ENCODE measurements at places on chromosomes 12 and 14.

GRCh38 chr14:43165651-43166050, 1341.4 kb downstream of the FSCB start:
- DNase-seq, result no peak

- no peak for DNase-seq
Observed at GRCh38 chr12:56257071-56257470, 1.1 kb downstream of the ANKRD52 start.

GRCh38 chr12:56601503-56601902, 28.6 kb downstream of the BAZ2A start:
- DNase-seq, result peak; percentile 39

DNA sequence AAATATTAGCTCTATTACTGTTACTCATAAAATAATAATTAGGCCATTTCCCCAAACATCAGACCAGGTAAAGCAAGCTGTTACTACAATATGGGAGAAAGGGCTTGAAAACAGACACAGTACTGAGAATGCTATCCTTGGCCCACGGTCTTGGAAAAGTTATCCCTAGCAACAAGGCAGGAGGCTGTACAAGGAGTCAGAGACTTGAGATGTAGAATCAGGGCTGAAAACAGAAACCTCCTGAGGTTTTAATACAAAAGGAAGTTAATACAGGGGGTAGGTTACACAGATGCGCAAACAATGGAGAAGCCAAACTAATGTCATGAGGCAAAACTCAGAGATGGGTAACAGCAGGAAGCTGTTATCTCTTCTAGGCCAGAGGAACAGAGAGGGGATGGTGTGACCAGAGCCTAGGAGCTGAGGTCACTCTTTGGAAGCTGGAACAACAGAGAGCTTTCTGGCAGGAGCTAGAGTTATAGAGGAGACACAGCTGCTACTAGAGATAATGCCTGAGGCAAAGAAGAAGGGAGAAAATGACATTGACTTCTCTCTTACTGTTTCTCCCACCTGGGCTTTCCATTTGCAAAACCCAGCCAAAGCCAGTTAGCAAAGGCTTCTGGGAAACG, 248.8 kb downstream of the SUDS3 start:
- no peak for DNase-seq

GRCh38 chr12:91651728-91652127, 469.1 kb upstream of the DCN start:
- DNase-seq, result no peak

DNA sequence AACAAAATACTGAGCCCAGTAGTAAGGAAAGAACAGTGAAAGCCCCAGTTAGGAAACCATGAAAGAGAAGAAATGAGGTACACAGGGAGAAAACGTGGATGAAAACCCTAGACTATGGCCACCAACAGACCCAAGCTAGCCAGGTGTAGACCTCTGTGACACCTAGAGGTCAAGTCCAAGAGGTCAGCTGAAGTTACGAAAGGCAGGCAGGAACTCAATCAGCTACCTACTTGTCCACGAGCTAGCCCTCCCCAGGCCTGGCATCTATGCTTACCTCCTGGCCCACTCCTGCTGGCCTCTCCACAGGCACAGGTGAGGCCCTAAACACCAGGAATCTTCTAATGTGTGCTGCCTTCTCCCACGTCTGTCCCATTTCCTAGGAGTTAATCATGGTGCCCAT, 48.7 kb downstream of the DPF3 start:
- no peak for DNase-seq

DNA sequence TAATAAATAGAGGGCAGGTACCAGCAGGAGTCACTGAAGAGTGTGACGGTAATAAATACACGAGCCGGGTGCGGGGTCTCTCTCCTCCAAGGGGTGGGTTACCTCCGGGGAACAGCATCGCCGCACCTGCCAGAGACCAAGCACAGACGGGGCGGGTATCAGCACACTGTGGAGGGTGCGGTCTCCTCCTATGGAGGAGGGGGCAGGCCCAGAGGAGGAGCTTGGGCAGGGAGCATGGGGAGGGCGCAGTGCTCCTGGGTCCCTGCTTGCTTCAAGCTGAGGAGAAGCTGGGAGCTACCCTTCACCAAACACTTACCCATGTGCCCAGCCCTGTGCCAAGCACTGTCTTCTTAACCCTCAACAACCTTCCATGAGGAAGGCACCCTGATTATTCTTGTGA, 12.8 kb downstream of the PGF start:
- peak; percentile 65 for DNase-seq

GRCh38 chr14:103315351-103315911, 18.6 kb upstream of the EIF5 start:
- no peak for DNase-seq

DNA sequence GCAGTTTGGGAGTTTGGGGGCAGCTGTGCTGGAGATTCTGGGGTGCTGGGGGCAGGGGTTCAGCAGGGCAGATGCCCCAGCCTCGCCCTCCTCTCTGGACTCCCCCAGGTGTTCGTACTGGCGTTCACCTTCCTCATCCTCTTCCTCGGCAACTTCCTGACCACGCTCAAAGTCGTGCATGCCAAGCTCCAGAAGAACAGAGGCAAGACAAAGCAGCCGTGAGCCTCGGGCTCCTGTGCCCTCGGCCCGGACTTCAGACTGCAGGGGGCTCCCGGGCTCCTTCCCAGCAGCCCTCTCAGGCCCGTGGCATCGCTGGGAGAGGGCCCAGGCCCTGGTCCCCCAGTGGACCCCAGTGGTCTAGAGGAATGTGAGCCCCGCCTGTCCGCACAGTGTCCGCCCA, 18.0 kb downstream of the RHOF start:
- DNase-seq, result no peak

DNA sequence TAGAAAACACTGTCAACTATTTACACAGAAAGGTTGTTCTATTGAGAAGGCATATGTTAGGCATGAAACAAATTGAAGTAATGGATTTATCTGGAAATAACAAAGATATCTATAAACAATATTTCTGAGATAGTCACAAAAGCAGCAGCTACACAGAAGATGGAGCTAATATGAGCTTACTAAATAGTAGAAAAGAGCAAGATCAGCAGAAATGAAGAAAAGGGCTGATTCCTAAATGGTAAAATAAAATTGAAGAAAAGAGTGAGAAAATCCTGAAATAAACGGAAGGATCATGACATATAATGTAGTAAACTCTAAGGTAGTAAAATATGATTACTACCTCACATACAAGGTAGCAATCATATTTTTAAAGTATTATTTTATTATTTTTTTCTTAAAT, 1263.9 kb downstream of the FSCB start:
- no peak for DNase-seq

DNA sequence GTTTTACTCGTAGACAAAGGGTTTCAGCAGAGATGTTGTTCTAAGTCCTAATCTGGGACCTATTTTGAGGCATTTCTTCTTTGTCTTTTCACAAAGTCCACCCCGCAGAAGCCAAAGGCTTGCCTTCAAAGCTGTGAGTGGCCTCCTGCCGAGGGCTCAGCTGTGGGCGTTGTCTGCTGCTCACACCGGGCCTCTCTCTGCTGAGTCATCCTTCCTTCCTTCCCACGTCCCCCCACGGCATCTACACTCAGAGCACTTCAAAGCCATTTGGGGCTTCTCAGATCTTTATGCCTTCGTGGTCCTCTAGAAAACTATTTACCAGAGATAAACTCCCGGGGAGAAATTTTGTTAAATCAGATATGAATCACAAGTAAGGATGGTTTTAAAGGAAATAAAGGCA, 115.9 kb upstream of the TMPO start:
- peak; percentile 57 for DNase-seq

DNA sequence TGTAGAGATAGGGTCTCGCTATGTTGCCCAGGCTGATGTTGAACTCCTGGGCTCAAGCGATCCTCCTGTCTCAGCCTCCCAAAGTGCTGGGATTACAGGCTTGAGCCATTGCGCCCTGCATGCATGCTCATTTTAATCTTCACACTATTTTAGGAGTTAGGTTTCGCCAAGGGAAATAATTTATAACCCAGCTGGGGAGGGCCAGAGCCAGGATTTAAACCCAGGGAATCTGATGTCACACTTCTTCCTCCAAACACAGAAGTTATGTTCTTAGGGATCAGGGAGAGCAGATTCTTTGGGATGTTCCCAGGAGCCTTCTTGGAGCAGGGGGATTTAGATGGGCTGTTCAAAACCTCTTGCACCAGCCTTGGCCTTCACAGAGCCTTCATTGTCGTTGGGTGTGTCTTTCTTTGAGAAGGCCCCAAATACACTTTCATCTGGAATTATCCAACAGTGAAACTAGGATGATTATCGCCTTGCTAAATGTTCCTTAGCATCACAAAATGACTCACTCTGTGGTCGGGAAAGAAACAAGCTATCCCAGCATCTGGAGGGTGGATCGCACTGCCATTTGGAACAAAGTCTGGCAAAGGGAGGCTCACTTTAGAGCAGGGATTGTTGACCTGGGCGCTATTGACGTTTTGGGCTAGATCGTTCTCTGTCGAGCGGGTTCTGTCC, 8.2 kb upstream of the PPP1CC start:
- no peak for DNase-seq

GRCh38 chr14:93893661-93894261, 33.4 kb upstream of the FAM181A start:
- DNase-seq, result no peak

DNA sequence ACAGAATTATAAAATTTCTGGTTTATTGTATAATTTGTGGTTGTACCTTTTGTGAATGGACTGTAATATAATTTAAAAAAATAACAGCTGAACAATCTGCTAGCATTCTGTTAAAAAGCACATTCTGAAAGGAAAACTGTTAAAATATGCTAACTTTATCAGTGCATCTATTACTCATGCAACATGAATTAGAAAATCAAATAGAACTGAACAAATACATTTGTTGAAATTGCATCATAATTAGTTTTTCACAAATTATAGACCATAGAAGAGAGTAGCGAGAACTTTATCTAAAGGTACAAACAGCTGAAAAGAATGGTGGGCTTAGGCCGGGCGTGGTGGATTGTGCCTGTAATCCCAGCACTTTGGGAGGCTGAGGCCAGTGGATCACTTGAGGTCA, 33.0 kb downstream of the PTPN21 start:
- no peak for DNase-seq

DNA sequence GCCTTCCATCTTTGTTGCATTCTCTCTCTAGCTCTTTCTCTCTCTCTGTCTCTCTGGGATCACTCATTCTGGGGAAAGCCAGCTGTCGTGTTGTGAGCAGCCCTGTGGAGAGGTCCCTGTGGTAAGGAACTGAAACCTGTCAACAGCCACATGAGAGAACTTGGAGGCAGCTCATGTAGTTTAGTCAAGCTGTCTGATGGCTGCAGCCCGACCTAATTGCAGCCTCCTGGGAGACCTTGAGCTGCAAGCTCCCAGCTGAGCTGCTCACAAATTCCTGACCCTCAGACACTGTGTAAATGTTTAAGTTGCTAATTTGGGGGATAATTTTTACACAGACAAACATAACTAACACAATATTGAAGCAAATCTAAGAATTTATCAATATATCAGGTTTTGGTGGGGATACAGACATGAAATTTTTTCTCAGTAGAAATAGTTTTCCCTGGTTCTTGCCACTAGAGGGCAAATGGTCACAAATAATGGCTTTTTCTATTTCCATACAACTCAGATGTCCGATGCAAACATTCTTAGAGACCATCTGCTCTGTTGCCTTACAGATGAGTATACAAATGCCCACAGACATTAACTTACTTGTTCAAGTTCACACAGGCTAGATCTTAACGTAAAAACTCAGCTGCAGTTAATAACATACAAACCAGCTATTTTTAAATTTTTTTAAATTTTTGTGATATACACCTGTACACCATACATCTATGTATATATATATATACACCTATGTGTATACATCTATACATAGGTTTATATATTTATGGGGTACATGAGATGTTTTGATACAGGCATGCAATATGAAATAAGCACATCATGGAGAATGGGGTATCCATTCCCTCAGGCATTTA, 15.5 kb upstream of the KRR1 start:
- DNase-seq, result peak; percentile 73

- no peak for DNase-seq
Observed at GRCh38 chr12:29220632-29221336, 71.7 kb downstream of the FAR2 start.

GRCh38 chr14:92154283-92154942, 32.6 kb downstream of the CPSF2 start:
- DNase-seq, result no peak

DNA sequence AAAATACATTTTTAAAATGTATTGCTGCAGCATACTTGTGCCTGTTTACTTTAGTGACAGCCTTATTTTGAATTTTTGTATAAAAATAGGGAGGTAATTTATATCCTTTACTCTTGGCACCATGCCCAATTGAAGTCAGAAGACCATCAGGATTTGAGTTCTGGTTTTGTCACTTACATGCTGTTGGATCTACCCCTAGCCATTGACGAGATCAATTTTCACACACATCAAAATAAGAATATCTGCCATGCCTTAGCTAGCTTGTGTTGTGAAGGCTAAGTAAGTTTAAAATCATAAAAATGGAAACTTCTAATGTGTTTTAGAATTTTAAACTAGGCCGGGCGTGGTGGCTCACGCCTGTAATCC, 381.8 kb downstream of the KCNH5 start:
- DNase-seq, result no peak

GRCh38 chr14:64953661-64954060, 11.1 kb upstream of the GPX2 start:
- DNase-seq, result no peak

DNA sequence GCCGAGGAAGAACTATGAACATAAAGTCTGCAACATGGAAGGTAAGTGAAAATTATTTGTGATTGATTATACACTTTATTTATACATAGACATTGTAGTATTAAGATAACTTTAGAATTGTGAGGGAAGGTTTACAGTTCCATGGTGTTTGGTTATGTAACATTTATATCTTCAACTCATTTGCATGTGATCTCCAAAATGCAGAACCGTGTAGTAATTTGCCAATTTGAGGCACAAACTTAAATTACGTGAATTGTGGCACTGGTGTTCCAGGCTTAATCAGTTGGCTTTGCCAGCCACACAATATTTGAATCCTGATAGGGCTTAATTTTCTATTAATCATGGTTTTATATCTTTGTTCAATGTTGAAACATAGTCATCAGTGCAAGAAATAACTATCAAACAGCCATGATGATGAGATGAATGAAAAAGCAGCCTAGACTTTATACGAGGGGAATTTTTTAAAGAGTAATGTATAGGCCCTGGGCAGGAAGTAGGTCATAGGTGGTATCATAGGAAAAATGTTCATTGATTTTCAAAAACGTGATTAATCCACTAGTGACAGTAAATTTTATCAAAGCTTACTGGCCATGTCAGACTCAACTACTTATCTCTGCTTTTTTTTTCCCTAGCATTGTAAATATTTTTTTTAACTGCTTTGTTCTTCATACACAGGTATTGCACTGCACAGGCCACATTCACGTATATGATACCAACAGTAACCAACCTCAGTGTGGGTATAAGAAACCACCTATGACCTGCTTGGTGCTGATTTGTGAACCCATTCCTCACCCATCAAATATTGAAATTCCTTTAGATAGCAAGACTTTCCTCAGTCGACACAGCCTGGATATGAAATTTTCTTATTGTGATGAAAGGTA, 31.7 kb downstream of the HIF1A start:
- no peak for DNase-seq

GRCh38 chr12:132423820-132424645, 65.9 kb upstream of the FBRSL1 start:
- DNase-seq, result no peak

- no peak for DNase-seq
Observed at GRCh38 chr12:116556964-116557698, 2.0 kb upstream of the MAP1LC3B2 start.
